ENCODE measurements at places on chromosomes 11 and 22.

DNA sequence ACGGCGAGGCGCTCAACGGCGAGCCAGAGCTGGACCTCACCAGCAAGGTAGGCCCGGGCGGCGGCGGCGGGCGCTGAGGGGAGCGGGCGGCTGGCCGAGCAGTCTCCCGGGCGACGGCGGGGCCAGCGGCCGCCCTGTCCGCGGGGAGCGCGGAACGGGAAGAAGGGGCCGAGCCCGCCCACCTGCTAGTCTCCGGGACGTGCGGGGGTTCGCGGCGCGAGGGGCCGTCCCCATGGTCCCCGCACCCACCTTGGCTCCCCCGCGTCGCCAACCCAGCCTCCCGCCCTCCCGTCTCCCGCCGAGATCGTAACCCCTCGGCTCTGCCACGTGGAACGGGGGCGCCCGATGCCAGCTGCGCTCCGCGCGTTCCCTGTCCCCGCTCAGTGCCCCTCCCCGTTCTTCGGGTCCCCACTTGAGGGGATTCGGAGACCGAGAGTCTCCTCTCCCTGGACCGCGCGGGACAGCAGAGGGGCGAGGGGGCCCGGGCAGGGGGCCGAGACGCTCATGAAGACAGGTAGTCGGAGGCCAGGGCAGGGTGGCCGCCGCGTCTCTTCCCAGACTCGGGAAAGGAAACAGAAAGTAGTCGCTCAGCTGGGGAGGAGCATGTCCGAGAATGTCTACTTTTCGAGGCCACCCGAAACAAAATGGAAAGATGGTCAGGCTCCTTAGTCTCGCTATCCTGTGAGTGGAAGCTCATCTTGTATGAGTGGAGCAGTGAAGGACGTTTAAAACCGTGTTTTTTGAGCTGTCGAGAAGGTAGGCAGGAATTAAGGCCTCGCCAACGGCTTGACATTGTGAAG lies 557 bp downstream of the GTPBP1 start:
- peak; percentile 64 for DNase-seq

GRCh38 chr22:26502688-26503561 lies 9.3 kb downstream of the TFIP11 start:
- peak; percentile 59 for DNase-seq

GRCh38 chr11:43989162-43989981 lies 46.9 kb downstream of the C11orf96 start:
- DNase-seq = peak; percentile 70

DNA sequence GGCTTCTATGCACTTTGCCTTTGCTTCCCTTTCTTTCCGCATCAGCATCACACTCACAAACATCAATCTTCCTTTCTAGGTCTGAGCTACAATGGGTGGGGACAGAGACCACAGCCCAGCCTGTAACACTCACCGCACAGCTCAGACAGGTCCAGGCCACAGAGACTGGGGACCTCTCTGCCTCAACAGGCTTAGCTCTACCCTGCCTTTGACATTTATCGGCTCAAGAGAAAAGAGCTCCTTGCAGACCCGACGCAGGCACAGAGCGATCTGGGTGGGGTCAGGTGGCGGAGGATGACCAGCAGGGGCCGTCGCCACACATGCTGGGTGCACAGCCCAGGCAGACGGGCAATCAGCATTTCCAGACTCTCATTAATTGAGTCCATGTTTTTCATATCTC lies 837.3 kb downstream of the TBC1D22A start:
- DNase-seq = peak; percentile 44

- DNase-seq = no peak
Measured at GRCh38 chr11:125365196-125365931, 130.7 kb downstream of the FEZ1 start.

- peak; percentile 7 for DNase-seq
Measured at GRCh38 chr11:17396598-17397310, 8.3 kb upstream of the KCNJ11 start.

GRCh38 chr11:98736833-98737232 lies 283.9 kb upstream of the CNTN5 start:
- DNase-seq = no peak

DNA sequence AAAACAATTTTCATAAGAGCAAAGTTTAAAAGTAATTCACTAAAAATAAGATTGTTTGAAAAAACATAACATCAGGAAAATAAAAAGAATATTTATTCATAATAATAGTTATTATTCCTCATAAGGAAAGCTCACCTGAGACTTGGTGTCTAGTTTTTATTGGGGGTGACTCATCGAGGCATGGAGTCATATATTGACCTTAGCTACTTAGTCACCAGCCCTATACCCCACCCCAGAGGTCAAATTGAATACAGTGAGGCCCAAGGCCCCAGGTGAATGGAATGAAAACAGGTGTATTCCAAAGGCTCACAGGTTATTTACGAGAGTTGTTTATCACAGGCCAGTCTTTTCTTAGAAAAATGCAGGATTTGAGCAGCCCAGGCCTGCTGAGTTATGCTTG lies 36.9 kb downstream of the CNTF start:
- no peak for DNase-seq
